ENCODE measurements at places on chromosomes 12 and 14.

DNA sequence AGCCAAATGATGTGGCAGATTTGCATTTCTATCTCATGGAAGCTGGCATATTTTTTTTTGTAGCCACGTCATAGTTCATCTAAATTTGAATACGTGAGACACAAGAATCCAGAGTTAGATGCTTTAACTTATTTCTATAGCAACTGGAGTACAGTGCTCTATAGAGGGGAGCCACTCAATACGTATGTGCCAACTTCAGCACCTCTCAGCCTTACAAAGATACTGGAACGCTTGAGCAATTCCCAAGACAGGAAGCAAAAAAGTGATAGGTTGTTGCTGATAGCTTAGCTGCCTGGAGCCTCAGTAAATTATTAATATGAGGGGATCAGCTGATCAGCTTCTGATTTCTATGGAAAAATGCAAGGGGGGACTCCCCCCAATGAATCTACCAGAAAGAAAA lies 24.1 kb upstream of the PELI2 start:
- DNase-seq = no peak

- DNase-seq = no peak
These were observed 7.1 kb upstream of the PRPH start for GRCh38 chr12:49287876-49288275.

DNA sequence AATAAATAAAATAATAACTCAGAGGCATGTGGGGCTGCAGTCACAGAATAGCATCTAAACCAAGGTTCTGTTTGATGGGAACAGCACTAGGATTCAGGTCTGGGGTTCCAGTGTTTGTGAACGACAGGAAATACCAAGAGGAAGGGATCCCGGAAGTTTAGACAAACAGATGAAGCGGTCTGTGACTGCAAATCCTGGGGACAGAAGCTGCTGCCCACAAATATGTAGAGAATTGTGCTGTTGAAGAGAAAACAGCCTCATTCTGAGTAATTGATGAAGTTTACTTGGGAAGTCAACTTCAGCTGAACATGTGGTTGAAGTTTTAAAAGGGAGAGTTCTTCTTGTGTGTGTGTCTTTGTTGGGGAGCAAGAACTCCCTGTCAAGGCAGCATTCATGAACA lies 98.4 kb upstream of the TBX5 start:
- DNase-seq = no peak

DNA sequence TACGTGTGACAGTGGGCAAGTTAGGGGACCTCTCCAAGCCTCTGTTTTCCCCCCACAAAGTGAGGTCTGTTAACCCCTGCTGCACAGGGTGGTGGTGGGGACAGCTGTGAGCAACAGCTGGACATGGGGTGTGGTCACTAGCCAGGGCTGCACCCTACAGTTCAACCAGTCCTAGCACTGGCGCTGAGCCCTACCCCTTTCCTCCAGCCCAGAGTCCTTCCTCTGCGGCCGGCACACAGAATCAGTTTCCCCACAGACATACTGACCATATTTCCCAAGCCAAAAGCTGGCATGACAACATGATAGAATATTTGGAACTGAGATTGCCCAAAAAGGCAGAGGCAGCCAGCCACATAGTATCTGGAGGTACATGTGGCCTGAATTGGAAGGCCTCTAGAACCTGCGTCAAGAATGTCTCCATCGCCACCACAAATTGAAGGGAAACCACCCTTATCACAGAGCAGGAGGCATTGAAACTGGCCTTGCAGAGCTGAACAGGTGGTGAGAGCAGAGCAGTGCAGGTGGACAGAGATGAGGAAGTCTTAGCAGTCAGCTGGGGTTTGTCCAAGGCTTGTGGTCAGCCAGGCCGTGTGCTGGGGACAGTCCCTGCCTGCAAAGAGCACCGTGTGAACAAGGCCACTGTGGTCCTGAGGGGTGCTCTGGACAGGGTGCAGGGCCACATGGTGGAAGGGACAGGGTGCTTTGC lies 21.2 kb downstream of the DEGS2 start:
- DNase-seq = peak; percentile 61

DNA sequence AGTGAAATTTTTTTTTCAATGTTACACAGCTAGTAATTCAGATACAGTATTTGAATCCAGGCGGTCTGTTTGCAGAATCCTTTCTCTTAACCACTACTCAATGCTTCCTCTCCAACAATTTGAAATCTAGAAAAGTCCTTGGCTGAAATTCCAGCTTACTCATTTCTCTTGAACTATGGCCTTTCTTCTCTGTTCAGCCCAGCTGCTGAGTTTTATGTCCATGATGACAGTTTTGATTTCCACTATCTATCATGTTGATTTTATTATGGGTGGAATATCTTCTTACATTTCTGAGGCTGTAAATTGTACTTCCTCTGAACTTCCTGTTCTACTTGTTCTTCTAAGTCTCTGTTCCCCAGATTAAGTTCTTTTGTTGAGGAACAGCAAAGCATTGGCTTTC lies 315.3 kb downstream of the DIO2 start:
- DNase-seq = no peak

GRCh38 chr12:63841571-63841970 lies 2.9 kb upstream of the SRGAP1 start:
- DNase-seq = no peak

DNA sequence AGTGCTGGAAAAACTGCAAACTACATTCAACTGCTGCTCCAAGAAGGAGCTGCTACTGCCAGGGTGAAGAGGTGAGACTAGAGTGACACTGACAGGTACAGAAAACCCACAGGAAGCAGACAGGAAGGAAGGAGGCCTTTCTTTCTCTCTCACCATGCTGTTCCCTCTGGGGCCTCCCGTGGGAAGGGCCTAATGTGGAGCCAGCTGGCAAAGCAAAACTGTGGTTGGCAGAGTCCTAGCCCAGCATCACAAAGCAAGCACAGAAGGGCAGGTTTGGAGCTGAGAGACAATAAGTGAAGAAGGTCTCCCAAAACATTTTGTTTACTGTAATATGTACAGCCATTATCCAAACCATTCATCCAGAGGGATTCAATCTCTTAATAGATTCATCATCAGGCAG lies 122.5 kb upstream of the MAX start:
- DNase-seq = no peak

- DNase-seq = no peak
These were observed 1.7 kb downstream of the C14orf132 start for GRCh38 chr14:96040828-96041371.

DNA sequence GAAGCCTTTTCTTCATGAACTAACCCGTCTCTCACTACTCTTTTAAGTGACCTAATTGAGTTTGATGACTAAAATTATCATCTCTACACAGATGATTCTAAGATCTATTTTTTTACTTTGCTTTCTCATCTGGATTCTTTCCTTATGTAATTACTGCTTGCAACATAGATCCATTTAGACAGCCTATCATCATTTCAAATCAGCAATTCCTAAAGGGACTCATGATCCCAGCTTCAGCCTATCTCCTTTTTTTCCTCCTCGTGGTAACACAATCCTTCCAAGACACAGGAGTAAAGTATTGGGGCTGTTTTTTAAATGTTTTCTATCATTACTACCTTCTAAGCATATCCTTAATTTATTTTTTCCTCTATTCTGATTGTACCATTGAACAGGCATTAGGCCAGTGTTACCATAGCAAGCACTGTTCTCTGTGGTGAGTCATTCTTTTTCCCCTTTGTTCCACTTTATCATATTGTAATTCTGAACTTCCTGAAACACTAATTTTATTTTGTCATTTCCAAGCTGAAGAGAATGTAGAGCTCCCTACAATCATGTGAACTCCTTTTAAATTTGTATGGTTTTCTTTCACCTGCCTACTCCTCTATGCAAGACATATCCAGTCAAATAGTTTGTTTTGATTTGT lies 190.4 kb upstream of the FAR2 start:
- DNase-seq = no peak

GRCh38 chr14:104924421-104925213 lies at the start of gene PLD4:
PLD4 (plus strand) TSS chr14:104924879; CDS start chr14:104927141, 2,262 bp downstream.
- peak; percentile 53 for DNase-seq

DNA sequence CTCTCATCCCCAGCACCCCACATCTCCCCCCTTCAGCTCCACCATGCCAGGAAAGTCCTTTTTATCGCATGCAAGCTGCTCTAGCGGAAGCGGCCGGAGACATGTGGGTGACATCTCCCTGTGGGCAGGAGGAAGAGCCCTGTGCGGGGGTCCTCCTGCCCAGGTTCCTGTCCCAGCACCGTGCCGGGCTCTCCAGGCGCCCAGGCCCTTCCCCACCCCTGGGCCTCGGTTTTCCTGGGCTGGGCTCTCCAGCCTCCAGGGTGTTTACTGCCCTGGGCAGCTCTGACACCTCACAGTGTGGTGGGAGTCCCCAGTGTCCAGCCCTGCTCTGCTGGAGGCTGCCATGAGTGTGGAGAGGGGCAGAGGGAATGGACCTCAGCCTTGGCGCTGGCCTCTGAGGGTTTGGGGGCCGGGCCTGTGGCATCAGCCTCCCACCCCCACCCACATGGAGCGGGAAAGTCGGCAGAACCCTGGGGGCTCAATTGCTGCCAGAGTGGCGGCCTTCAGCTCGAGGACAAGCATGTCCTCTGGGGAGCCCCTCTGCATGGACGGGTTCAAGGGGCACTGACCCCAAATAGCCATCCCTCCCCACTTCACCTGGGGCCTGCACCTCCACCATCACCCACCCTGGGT lies 16.9 kb downstream of the ASPG start:
- no peak for DNase-seq

- DNase-seq = peak; percentile 76
These were observed 69.8 kb downstream of the NCOR2 start for GRCh38 chr12:124497658-124498057.

DNA sequence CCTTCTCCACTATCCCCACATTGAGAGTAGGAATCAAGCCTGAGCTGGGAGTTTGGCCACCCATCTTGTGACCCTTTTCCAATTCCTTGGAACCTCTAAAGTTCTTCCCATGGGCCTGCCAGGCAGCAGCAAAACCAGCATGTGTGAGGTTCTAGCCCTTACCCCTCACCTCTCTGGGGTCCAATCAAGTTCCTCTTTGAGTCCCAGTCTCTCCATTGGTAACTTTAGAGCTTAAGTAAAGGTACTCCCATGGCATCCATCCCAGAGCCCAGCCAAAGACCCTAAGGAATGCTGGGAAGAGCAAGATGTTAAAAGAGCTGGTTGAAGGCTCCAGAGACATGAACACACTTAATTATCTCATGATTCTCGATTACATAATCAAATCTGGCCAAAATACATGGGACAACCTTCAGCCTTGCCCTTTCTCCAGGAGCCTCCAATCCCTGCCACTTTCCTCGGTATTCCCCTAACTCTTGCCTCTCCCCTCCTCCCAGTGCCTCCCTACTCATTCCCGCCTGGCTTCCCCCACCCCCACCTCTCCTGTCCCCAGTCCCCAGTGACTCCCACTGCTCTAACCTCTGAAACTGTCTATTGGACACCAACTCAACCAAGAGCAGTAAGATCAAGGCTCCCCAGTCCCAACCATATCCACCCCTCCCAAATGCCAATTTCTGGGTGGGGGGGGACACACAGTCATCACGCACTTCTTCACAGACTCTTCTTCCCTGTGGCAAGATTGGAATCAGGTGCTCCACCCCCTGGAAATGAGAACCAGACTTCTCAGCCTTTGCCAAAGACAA lies 4.8 kb upstream of the TNS2 start:
- peak; percentile 20 for DNase-seq

- no peak for DNase-seq
These were observed 215.3 kb downstream of the SEC23A start for GRCh38 chr14:38887696-38888095.

GRCh38 chr12:116692605-116693004 lies 45.3 kb downstream of the SPRING1 start:
- DNase-seq = no peak

GRCh38 chr12:79634957-79635471 lies 55.8 kb downstream of the PAWR start:
- DNase-seq = no peak

DNA sequence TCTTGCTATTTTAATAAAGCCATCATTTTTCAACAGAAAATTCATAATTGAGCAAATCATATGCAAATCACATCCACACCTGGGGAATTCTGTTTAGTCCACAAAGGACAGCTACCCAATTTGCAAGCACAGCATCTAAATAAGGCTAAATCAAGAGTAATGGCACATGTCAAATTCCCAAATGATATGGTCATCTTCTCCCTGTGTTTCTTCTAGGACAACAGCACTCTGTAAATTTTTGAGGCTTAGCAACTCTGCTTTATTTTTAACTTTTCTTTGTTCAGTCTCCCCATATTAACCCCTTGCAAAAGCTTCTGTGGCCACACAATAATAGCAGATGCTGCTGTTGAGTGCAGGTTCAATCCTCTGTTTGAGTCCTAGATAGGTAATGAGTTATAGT lies 155.6 kb upstream of the DAAM1 start:
- DNase-seq = no peak

- peak; percentile 79 for DNase-seq
These were observed 52.3 kb upstream of the TMEM263 start for GRCh38 chr12:106903241-106903945.

GRCh38 chr12:64522316-64522715 lies 70.4 kb downstream of the TBK1 start:
- no peak for DNase-seq

GRCh38 chr12:85856966-85857365 lies 17.1 kb upstream of the NTS start:
- no peak for DNase-seq

DNA sequence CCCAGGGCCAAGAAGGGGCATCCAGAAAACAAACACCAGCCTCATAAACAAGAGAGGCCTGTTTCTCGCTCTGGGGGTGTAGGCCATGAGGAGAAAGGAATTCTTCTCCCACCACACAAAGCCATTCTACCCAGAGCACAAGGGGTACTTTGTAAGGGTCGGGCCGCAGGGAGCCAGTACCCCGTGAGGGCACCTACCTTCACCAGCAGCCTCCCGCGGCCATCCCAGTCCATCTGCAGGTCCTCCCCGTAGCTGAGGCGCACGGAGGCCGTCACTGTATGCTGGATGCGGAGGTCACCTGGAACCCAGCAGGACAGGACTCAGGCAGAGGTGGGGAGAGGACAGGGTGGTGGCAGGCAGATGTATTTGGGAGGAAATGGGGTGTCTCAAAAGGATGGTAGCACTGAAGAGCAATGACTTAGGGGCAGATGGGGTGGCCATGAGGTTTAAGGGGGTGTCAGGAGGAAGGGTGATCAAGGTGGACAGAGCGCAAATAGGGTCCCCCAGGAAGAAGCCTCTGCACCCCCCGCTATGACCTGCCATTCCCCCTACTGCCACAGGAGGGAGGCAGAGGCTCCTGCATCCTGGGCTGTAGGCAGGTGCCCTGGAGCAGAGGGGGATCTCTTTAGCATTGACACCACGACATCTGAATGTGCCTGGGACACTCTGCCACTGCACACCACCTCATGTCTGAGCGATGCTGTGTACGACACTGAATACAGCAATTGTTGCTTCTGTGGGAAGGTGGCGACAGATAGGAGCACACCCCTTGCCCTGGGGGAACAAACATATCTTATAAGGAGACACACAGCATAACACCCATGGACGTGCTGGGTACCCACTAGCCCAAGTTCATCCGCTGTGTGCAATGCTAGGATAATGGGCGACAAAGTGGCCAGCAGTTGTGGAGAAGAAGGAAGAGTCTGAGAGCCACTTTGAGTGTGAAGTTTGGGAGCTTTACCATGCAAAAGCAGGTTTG lies 61.4 kb downstream of the VWF start:
- peak; percentile 82 for DNase-seq

GRCh38 chr12:102689701-102690100 lies 209.3 kb upstream of the IGF1 start:
- no peak for DNase-seq

- no peak for DNase-seq
These were observed 11.8 kb upstream of the SYNE2 start for GRCh38 chr14:63840981-63841380.
